Activated CD4-positive, alpha-beta memory T cell treated with anti-CD3 and anti-CD28 coated beads, Interleukin-2, amount 10 ng/mL, durations not matched to agents 7 days and 5 days (primary cell): ENCODE measurements at places on chromosomes 16 and 17. TPM values are rescaled to one million over a fixed set of nuclear protein-coding genes. Genes with fewer than 3 reads are reported as not detected.

TK2 gene
- total RNA-seq, result 13.9 TPM

KRT12 gene
- not detected for total RNA-seq

CX3CL1 gene
- not detected for total RNA-seq

KRT13 gene
- total RNA-seq, result not detected

EFNB3 gene
- total RNA-seq, result not detected

CCL7 gene
- total RNA-seq, result not detected

PTX4 gene
- not detected for total RNA-seq

UTP18 gene
- 45.2 TPM for total RNA-seq

DHRS7C gene
- total RNA-seq, result not detected

PGS1 gene
- total RNA-seq, result 70.7 TPM

CRYBA1 gene
- not detected for total RNA-seq

RNF157 gene
- 79.8 TPM for total RNA-seq

FZD2 gene
- 0.25 TPM for total RNA-seq

HES7 gene
- total RNA-seq, result 1.4 TPM

CDH1 gene
- total RNA-seq, result 0.20 TPM

EXOC3L1 gene
- total RNA-seq, result not detected

CES5A gene
- total RNA-seq, result not detected

TEX2 gene
- total RNA-seq, result 12.4 TPM

HEATR9 gene
- total RNA-seq, result 2.3 TPM

NOD2 gene
- 20.8 TPM for total RNA-seq

YBX2 gene
- total RNA-seq, result 1.6 TPM

CACNG4 gene
- total RNA-seq, result not detected

TEKT5 gene
- total RNA-seq, result not detected

DNAH2 gene
- total RNA-seq, result not detected

TOX3 gene
- not detected for total RNA-seq

KIF18B gene
- 66.9 TPM for total RNA-seq

HBQ1 gene
- total RNA-seq, result not detected

AOC3 gene
- 0.50 TPM for total RNA-seq

GJC1 gene
- total RNA-seq, result 0.88 TPM

RAB34 gene
- total RNA-seq, result 7.4 TPM

COQ9 gene
- 29.0 TPM for total RNA-seq

ARL17B gene
- 21.9 TPM for total RNA-seq

WNT9B gene
- total RNA-seq, result not detected

TNFRSF12A gene
- total RNA-seq, result 6.1 TPM
